ENCODE measurements at places on chromosomes 2 and 18.

DNA sequence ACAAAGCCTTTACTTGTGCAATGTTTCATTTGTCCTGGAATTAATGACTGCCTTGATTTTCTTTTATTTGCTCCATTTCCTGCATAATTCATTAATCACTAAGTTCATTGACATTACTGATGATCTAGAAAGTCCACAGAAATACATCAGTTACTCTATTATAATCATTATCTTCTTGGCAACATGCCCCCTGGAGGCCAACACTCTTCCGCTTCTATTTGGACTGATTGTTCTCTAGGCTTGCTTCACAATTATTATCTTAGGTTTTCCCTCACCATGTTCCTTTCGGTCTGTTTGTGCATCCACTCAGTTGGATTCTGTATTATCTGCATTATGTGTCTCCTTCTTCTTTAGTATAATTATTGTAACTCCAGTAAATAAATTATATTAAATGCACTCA lies 461.0 kb upstream of the CDH2 start:
- no peak for DNase-seq

DNA sequence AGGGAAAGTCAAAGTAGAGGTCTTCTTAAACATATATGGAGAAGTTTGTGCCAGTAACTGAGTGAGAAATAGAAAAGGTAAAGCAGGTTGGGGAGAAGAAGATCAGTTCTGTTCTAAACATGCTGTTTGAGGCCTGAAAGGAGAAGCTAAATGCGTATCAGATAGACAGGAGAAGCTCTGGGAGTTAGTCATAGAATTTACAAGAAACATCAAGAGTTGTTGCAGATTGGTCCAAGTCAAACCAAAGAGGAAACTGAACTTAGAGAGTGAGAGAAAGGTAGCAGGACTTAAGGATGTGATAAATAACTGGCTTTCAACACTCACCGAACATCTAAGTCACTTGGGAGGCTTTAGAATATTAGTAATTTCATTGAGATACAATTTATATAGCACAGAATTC lies 29.2 kb upstream of the CERS6 start:
- no peak for DNase-seq

- DNase-seq = peak; percentile 59
These were observed 321.7 kb upstream of the REV1 start for GRCh38 chr2:99811544-99811943.

- DNase-seq = no peak
These were observed 18.6 kb downstream of the ZBTB14 start for GRCh38 chr18:5276947-5277346.

DNA sequence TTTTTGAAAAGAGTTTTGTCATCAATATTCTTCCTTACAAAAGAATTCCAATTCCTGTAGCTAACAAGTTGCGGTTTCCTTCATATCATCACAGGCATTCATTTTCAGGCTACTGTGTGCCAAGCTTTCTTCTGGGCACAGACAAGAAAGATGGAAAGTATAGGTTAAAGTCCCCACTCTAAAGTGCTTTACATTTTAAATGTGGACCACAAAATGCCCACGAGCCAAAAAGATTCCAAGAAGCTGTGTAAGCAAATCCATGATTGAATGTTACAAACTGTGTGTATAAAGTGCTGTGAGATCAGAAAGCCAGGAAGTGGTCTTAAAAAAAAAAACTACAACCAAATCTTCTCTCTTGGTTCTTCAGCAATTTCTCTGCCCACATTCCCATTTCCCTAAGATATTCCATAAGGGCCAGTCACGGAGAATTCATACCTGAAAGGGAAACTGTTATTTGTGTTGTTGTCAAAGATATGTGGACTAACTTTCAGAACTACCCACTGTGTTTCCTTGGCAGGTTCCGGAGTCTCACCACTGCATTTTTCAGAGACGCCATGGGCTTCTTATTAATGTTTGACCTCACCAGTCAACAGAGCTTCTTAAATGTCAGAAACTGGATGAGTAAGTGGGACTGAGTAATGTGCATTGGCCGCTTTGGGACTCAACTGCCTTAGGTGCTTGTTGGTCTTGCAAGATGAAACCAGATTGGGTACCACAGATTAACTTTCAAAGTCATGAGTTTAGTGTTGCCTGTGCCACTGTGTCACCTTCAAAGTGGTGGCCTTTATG lies 55.7 kb downstream of the RAB27B start:
- DNase-seq = no peak

DNA sequence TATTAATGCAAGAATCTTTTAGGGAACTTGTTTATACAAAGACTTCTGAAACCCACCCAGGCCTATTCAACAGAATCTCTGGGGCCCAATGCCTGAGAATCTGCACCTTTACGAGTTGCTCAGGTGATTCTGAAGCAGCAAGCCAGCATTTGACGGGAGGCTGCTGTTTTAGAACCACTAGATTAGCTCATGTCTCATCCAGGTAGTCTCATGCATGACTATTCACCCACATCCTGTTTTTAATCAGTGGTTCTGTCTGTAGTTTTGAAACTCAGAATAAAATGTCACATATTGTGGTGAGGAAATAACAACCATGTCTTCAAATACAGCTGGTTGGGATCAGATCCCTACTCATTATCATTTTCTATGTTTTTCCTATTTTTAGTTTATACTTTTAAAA lies 39.5 kb downstream of the CYTIP start:
- DNase-seq = no peak

GRCh38 chr2:29047083-29047845 lies 27.1 kb downstream of the PCARE start:
- DNase-seq = no peak

DNA sequence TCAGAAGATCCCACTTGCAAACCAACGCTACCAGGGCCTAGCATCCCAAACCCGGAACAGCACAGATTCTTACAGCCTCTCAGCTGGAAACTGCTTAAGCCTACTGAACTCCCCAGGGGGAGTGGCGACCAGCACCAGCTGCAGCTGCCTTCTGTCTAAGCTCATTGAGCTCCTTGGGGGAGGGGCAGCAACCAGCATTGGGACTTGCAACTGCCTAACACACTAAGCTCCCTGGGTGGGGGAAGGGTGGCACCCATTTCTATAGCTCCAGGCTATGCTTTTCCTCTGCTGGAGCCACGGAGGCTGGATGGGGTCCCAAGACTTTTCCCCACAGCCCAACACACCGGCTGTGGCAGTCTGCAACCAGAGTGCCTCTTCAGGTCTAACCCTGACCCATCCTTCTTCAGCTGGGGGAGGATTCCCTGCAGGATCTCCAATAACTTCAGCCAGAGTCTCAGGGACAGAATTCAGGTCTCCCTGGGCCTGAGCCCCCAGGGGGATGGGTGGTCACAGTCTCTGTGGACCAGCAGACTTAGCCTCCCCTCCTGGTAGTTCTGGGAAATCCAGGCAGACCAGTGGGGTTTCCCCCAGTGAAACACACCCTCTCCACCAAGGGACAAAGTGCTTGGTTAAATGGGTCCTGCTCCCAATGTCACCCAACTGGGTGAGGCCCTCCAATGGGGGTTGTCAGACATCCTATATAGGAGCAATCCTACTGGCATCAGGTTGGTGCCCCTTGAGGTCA lies 45.9 kb upstream of the ITGA4 start:
- no peak for DNase-seq

DNA sequence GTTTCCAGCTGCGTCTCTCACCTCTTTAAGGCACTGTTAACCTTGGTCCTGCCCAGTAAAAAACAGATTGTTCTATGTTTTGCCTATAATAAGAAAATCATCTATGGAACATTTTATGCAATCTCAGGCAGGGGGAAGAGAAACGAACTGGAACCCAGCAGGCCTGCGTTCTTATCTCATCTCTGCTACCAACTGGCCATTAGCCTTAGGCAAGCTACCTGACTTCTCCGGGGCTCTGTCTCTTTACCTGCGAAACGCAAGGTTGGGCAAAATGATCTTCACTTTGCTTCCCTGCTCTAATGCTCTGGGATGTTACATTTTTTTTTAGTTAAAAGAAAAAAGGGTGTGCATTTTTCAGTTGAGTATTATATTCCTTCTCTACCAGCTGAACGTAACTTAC lies 70.5 kb upstream of the WIPF1 start:
- DNase-seq = no peak

- no peak for DNase-seq
These were observed 236.1 kb downstream of the FHOD3 start for GRCh38 chr18:36533446-36534153.

DNA sequence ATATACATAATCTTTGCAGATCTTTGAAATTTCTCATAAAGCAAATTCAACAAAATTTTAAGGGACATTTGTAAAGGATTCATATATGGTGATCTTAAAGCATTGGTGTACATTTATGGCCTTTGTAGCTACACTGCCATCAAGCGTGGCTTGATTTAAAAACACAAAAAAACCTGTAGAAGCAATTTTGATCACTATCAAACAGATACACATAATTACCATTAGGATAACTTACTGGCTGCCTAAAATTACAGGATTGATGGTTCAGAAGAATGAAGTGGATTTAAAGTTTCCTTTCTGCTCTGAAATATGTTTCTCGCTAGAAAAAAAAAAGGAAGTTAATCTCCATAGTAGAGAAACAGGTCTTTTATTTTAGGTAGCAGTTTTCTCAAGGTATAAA lies 31.4 kb downstream of the MAPRE2 start:
- DNase-seq = no peak

DNA sequence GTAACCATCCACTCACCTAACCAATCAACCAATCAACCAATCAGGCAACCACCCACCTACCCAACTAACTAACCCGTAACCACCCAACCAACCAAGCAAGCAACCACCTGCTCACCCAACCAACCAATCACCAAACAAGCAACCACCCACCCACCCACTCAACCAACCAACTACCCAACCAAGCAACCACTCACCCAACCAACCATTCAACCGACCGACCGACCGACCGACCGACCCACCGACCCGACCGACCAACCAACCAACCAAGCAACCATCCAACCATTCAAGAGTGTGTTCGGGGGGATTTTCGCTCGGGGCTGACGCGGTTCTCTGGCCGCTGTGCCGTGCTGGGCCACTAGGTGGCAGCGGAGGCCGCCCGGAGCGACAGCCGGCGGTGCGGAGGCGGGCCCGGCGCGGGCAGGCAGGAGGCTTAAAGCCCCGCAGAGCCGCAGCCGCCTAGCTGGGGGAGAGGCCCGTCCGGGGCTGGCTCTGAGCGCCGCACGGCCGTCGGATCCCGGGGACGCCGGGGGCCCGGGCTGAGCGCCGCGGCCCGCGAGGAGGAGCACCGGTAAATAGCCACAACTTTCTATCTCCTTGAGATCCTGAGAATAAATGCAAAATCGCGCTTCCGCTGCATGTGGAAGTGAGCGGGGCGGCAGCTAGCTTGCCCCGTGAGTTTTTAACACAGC lies at the start of gene MC5R:
Gene MC5R (plus strand): TSS at position 443 of the 689 bp plus-strand sequence. CDS start 1,617 bp downstream, outside the sequence.
- DNase-seq = no peak

- no peak for DNase-seq
These were observed 195.1 kb downstream of the KCNS3 start for GRCh38 chr2:18073601-18074000.

DNA sequence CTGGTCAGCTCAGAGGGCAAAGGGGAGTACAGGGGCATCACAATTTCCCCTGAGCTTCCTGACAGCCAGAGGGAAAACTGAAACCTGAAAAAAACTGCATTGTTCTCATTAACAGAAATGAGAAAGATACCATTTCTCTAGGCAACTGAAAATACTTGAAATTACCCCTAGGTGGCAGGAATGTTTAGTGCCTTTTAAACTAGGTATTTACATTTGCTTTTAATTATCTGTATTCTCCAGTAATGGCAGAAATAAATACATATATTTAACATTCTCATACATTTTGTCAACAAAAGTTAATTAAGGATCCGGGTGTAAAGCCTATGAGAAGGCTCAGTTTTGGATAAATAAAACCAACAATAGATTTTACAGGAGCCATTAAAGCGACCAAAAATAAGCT lies 34.5 kb downstream of the RPL31 start:
- DNase-seq = peak; percentile 27

- DNase-seq = no peak
These were observed 306.0 kb downstream of the MTX2 start for GRCh38 chr2:176575237-176575744.

DNA sequence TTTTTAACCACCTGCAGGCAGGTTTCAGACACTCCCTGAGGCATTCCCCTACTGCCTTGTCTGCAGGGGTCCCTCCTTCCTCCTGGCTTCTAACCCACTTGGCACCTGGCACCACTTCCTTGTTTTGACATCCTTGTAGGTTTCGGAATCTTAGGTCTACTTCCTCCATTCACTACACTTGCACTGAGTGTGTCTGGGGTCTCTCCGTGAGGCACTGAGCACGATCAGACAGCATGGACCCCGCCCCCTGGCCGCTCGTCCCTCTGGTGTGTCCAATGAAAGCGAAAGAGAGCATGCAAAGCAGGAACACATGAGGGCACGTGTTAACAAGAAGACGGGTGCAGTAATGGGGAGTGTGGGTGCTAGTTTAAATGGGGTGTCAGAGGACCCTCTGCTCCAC lies 63.8 kb downstream of the HAUS1 start:
- no peak for DNase-seq

GRCh38 chr18:79903787-79904356 lies 47.6 kb downstream of the SLC66A2 start:
- DNase-seq = no peak

DNA sequence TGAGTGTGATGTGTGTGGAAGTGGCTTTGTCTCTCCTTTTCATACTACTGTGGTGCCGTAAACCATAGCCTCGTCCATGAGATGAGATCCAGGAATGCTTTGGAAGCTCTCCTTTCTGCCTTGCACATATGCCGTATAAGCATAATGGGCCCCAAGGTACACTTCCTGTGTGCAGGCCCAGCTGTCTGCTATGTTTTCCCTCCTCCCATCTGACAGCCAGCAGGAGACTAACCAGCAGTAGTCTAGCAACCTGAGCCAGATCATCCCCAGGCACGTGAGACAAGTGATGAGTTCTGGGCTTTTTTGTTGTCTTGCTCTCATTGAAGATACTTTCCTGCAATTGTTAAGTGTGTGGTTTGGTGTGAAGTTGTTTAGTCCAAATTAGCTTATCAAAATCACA lies 555.5 kb upstream of the LRRTM4 start:
- no peak for DNase-seq

- DNase-seq = no peak
These were observed at the start of gene FHOD3 for GRCh38 chr18:36297417-36298125. Gene FHOD3, plus strand, starts transcription at chr18:36297713. Its CDS starts 123 bp downstream, at chr18:36297836.

- no peak for DNase-seq
These were observed 24.5 kb upstream of the LCLAT1 start for GRCh38 chr2:30422444-30423040.

- DNase-seq = no peak
These were observed 2.3 kb upstream of the CTIF start for GRCh38 chr18:48536516-48536915.

GRCh38 chr18:66819235-66819634 lies 215.3 kb upstream of the CDH19 start:
- DNase-seq = no peak

- DNase-seq = no peak
These were observed 41.9 kb downstream of the FOSL2 start for GRCh38 chr2:28434600-28434989.

DNA sequence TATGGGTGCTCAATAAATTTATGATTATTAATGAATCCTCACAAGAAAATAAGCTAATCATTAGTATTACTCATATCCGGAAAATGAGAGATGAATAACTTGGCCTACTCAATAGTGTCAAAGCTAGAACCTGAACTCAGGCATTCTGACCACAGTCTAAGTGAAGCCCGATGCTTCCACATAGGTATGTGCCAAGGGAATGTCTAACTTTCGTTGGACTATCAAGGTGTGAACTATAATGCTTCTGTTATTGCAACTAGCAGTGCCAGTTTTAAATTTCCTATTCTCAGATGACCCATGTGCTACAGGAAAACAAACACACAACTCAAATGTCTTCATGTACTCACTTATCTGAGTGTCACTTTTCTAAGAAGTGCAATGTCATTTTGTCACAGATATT lies 1.8 kb downstream of the BARD1 start:
- no peak for DNase-seq
